ENCODE measurements at places on chromosomes 7 and 10.
A peak's percentile ranks its signal among the peaks of the same experiment; 100 is the strongest.

GRCh38 chr7:128812514-128813168 is 17.6 kb upstream of the FLNC start:
- DNase-seq = no peak

DNA sequence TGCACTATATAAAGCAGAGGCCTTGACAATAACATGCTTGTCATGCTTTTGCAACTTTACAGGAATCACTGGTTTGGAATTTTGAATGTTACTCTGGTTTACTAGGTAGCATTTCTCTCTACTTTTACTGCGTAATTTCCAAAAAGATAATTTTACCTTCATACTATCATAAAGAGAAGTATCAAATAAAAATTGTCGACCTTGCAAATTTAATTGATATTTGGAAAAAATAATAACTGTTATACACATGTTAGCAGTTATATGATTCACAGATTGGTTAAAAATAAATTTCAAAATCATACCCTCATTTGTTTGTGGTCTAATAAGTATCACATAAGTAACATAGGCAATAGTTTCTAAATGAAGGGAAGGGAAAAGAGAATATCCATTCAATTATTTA is 228.5 kb upstream of the CACNA2D1 start:
- no peak for DNase-seq

- no peak for DNase-seq
Observed at GRCh38 chr10:19862811-19863515, 46.7 kb downstream of the PLXDC2 start.

GRCh38 chr10:101322266-101323108 is 31.5 kb upstream of the BTRC start:
- DNase-seq = no peak

DNA sequence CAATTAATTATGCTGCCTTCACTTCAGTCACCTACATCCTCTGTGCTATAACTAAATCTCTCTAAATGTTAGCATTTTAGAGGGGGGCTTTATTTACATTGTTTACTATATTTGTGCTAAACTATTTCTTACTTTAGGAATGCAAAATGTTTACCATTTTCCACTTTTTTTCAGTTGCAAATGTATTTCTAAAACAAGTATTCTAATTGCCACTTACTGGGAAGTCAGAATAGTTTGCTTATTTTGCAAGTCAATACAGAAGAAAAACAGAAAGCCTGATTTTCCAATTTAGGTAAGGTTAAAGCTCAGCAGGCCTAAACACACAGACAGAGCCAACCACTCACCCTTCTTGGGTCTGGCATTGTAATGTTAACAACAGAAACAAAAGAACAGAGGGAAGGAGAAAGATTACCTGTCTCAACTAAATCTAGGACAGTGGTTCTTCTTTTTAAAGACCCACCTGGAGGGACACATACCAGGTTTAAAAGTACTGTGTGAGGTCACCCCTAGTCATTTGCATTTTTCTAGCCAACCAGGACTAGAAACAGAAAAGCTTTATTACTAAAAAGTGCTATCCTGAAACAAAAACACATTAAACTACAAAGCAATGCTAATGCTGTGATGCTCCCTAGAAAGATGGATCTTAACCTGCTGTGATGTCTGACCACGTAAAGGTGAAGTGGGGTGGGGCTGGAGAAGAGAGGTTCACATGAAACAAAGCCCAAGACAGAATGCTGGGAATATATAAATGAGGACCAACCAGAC is 178.2 kb downstream of the SLC25A13 start:
- no peak for DNase-seq

- no peak for DNase-seq
Observed at GRCh38 chr10:6212806-6213205, 10.1 kb downstream of the PFKFB3 start.

- DNase-seq = peak; percentile 11
Observed at GRCh38 chr7:38748056-38748610, 117.0 kb upstream of the AMPH start.

- DNase-seq = no peak
Observed at GRCh38 chr7:102117743-102118142, 168.9 kb upstream of the SH2B2 start.

- DNase-seq = peak; percentile 56
Observed at GRCh38 chr10:43138757-43139241, 554 bp downstream of the CSGALNACT2 start.

DNA sequence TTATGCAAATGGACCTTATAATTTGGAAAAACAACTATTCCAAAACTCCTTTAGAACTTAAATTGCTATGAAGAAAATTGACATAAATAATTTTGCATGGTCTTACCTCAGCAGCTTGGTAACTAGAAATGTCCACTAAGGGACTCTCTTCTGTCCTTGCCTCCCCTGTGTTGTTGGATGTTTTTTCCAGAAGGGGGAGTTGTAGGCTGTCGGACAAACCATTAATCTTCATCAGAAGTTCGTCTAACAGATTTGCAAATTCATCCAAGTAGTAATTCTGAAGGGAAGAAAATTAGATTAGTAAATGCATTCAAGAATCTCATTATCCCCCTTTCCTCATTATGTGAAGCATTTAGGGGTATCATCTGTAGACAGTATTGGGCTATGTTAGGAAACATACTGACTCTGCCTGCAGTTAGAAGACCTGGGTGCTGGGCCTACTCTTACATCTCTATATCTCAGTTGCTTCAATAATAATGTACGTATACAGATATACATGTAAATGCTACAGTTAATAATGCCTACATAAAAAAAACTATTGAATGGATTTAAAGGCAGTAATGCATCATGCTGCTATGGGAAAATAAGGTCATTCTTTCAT is 155.6 kb downstream of the PKD1L1 start:
- no peak for DNase-seq

- DNase-seq = no peak
Observed at GRCh38 chr10:35083242-35083641, 6.9 kb downstream of the CUL2 start.

DNA sequence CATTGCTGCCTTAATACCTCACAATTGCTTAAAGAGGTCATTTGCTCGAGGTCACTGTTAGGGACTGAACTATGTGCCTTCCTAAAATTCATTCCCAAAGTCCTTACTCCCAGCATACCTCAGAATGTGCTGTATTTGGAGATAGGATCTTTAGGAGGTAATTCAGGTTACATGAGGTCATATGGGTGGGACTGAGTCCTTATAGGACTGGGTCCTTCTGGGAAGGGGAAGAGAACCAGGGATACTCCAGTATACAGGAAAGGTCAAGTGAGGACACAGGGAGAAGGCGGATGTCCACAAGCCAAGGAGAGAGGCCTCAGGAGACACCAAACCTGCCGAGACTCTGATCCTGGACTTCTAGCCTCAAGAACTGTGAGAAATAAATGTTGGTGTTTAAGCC is 253.3 kb downstream of the PRPF18 start:
- DNase-seq = no peak

DNA sequence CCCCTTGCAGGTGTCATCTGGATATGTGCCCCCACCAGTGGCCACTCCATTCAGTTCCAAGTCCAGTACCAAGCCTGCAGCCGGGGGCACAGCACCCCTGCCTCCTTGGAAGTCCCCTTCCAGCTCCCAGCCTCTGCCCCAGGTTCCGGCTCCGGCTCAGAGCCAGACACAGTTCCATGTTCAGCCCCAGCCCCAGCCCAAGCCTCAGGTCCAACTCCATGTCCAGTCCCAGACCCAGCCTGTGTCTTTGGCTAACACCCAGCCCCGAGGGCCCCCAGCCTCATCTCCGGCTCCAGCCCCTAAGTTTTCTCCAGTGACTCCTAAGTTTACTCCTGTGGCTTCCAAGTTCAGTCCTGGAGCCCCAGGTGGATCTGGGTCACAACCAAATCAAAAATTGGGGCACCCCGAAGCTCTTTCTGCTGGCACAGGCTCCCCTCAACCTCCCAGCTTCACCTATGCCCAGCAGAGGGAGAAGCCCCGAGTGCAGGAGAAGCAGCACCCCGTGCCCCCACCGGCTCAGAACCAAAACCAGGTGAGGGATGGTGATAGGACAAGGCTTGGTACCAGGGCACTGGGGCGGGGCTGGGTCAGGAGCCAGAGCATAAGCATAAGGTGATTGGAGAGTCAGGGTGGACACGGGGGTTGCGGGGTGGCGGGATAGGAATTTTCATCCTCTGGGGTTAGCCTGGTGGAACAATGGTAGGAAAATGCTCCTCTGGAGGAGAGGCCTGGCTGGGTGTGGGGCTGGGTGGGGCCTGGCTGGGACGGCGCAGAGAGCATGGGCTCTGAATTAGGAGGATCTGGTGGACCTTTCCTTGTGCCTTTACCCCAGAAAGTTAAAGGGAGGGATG is 1.9 kb downstream of the ZYX start:
- DNase-seq = no peak

GRCh38 chr7:112892263-112892662 is 102.1 kb upstream of the TMEM168 start:
- no peak for DNase-seq

DNA sequence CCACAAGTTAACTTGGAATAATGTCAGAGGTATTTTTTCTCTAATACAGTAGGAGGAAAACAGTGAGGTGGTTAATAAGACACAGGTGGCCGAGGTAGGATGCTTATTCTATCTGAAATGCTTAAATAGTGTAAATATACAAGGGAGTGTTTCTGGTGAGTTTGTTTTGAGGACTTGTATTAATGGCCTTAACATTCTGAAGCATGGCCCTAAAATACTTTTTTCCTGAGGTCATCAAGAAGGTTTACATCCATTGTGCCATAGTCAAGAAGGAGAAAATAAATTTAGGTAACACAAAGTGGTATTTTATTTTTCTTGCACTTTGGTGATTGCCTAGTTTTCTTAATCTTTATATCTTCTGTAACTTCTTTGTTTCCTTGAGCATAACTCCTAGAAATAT is 18.8 kb downstream of the GNAI1 start:
- no peak for DNase-seq

DNA sequence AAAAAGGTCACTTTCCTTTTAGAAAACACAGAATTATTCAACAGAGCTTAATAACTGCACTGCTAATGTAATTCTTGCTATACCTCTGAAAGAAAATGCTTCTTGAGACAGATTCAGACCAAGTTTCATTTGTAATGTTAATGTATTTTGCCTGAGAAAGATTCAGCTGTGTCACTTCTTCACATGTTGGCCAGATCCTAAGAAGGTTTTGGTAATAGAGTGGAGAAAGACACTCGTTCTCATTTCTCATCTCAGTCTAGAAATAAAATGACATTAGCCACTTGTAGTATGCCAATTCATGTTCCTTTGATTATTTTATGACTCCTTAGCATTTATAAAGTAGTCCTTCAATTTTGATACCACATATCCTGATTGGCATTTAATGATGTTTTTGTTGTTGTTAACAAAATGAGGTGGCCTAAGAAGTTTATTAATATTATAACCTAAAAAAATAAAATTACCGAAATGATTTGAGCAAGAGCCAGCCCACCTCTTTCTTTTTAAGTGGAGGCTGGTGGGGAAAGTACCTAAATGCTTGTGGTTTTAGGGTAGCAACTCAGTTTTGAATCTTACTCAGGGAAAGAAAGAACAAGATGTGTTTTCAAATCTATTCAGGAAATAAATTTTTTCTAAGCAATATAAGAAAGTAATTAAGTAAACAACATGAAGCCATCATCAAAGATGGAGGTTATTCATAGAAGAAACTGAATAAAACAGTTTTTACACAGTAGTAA is 16.4 kb upstream of the ELAPOR2 start:
- DNase-seq = no peak

GRCh38 chr10:37937864-37938263 is 38.6 kb downstream of the ZNF25 start:
- DNase-seq = no peak

- no peak for DNase-seq
Observed at GRCh38 chr7:157058068-157058467, 47.6 kb upstream of the MNX1 start.

DNA sequence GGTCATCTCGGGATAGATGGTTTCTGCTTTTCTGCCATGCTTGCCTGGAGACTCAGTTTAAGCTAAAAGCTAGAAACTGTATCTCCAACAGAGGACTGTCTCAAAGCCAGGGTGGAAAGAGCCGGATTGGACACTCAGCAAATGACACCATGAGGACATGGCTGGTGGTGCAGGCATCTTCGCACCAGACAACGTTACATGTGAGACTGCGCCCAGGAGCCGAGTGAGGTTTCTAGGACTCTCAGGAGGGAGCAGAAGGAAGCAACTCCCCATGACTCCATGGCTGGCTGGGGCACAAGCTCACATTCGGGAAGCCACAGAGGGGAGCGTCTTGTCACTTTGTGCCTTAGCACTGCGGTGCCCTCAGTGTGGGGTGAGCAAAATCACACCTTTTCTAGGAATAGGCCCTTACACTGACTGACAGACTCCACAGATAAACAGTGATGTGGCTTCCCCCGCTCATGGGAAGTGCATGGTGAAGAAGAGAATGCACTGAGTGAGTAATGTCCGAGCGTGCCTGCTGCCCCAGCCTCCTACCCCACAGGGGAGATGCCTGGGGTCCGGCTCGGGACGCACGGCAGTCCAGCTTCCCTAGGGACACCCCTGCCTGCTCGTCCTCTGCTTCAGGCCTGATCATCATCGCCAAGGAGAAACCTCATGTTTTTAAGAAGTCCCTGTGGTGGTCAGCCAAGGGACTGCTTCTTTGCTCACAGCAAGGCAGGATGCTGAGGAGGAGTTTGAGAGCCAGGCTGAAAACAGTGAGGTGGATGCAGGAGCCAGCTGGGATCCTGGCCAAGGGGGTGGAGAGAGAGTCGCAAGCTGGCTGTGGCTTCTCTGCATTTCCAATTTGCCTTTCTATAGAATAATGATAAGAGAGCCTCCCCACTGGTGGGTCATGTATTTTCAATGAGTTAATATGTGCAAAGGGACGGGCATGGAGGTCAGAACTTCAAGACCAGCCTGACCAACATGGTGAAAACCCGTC is 52.2 kb upstream of the FXYD4 start:
- DNase-seq = no peak

DNA sequence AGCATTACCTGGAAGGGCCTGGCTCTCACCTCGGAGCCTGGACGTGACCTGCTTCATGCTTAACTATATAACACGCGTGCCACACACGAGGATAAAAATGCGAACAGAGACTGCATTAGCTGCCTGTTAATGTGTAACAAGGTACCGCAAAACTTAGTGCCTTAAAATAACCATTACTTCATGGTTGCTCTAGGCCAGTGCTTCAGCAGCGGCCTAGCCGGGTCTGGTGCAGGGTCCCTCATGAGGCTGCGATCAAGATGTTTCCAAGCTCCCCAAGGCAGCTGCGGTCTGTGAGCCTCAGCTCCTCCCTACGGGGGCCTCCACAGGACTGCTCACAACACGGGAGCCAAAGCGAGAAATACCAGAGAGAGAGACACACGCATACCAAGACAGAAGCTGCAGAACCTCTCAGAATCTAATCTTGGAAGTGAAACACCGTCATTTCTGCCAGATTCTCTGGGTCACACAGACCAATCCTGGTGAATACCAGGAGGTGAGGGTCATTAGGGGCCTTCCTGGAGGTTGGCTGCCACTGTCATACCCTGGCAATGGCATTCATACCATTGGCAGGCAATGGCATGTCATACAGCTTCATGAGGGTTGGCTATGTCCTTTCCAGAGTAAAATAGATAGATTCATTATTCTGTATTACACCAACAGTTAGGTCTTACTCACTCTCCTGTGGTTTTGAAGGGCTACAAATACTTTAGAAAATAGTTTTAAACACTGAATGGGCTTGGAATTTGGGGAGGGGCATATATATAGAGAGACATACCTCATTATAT is 94.5 kb downstream of the HIPK2 start:
- DNase-seq = no peak

Data from hippocampal formation (tissue), 2 donors.